ENCODE measurements at places on chromosomes 4 and X.

DNA sequence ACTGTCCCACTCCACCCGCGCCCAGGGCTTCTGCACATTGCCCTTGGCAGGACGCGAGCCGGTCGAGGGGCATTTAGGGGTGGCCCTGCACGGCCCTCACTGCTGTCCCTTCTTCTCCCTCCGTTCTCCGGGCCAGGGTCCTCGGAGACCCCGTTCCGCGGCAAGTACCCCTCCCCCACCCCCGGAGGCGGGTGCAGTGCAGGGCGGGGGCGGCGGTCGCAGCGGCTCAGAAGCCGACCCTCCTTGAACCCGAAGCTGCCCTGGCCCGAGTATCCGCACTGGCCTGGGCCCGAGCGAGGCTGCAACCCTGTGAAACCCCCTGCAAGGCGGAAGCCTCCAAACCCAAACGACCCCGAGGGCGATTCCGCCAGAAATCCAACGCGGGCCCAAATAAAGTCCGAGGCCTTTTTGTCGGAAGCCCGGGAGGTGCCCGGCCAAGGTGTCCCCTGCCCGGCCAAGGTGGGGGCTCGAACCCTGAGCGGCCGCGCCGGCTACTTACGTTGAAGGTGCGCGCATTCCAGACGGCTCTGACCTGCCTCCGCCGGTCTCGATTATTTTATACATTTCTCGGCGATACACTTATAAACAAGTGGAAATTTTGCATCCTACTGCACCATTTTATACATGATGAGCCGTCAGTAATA, 53.1 kb upstream of the TMEM33 start:
- no peak for DNase-seq

DNA sequence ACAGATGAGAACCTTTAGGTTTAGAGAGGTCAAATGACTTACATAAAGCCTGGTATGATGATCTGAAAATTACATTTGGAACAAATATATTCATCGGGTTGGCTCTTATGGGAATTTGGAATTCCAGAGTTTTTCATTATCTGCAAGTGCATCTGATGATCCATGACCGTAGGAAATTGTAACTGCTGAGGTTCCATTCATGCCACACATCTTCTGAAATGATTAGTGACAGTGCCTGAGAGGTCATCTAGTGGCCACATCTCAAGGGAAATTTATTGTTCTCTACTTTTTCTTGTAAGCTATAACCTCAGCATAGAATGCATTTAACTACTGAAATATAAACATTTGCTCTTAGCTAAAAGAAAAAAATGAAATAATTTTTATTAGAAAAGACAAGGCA, 105.8 kb upstream of the NWD2 start:
- DNase-seq, result no peak

- no peak for DNase-seq
Observed at GRCh38 chr4:75036046-75036830, 103.3 kb downstream of the PARM1 start.

DNA sequence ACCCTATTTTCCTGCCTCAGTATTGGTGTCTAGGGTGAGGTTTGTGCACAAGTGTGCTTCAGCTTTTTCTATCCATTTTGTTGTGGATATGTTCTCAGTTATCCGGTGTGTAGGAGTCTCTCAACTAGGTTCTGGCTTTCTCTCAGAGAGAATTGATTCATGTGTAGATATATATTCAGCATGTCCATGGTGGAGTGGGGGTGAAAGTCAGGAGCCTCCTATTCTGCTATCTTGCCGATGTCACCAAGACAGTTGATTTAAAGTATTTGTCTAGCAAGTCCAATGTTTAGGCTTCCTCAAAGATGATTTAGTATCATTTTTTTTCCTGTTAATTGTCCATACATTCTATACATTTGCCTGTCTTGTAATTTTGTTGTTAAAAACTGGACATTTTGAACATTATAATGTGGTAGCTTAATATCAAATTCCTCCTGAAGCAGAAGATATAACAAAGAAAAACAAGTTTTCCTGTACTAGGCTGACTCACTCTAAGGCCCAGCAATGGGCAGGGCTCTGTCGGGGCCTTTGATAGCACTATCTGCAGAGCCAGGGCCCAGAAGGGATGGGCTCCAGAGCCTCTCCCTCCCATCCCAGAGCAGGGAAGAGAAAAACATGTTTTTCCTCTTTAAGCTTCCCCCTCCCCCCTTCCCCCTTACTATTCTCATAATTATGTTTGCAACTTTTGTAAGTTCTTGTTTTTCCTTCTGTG, 37.6 kb downstream of the GLUD2 start:
- DNase-seq, result no peak

DNA sequence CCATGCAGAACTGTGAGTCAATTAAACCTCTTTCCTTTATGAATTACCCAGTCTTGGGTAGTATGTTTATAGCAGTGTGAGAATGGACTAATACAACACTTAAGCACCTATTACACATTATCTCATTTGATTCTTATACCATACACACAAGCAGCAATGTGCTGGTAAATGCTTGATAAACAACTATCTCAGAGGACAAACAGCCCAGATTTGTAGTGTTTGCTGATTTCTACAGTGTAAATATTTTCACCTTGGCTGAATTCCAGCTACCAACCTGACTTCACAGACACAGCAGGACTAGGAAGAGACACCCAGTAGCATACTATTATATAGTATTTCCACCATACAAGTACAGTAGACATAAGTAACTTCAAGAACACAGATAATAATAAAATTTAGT, 406.5 kb upstream of the CNKSR2 start:
- DNase-seq, result peak; percentile 2

DNA sequence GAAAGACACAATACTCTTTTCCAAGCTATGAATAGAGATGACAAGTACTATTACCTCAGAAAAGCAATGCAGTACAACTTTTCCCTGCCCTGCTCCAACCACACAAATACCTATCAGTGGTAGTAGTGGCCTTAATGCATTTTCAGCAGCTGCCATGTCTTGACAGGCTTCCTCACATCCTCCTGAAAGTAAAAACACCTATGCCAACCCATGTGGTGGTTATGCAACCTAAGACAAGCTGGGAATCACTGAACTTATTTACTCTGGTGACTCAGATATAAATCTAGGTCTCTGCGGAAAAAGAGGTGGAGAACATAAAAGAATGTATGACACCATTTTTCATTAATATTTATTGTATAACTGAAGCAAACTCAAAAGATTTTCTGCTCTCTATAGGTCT, 14.5 kb downstream of the WDFY3 start:
- no peak for DNase-seq

GRCh38 chr4:105588252-105588651, 35.8 kb downstream of the ARHGEF38 start:
- DNase-seq, result no peak

DNA sequence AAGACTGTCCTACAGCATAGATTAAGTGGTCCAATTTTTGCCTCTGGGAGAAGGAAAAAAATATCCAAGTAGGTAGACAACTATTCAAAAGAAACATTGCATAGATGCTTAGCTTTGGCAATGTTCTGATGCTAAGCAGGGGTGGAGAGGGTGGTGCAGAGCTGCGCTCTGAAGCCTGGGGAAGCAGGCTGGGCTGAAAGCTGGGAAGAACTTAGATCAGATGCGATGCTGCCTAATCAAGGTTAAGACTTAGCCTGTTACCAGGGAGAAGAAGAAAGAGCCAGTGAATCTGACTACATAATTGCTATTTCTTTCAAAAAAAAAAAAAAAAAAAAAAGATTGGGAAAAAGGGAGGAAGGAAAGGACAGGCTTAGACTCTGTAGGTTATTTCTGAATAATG, 89.0 kb upstream of the SCOC start:
- DNase-seq, result no peak

DNA sequence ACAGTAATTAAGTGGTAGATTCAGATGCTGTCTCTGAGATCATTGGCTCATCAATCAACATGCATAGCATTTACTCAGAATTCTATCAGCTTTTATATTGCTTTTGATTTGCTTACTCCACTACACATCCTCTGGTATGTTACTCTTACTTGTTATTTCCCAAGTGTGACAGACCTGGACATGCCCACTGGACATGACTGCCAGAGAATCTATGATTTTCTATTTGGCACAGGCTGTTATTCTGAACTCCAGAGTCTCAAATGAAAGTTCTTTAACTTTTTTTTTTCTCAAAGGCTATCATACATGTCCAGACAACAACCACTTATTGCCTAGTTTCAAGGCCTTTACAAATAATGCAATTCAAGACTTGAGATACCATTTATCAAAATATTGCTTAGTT, 116.1 kb upstream of the ARHGAP24 start:
- DNase-seq, result no peak

DNA sequence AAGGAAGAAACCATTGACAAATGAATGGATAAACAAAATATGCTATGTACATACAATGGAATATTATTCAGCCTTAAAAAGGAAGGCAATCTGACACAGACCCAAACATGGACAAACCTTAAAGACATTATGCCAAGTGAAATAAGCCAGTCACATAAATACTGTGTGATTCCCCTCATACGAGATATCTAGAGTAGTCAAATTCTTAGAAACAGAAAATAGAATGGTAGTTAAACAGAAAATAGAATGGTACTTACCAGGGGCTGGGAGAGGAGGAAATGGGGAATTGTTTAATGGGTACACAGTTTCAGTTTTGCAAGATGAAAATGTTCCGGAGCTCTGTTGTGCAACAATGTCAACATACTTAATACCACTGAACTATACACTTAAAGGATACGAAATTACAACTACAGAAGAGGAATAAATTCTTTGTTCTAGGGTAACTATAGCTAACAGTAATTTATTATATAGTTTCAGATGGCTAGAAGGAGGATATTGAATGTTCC, 47.8 kb upstream of the DUSP21 start:
- no peak for DNase-seq

DNA sequence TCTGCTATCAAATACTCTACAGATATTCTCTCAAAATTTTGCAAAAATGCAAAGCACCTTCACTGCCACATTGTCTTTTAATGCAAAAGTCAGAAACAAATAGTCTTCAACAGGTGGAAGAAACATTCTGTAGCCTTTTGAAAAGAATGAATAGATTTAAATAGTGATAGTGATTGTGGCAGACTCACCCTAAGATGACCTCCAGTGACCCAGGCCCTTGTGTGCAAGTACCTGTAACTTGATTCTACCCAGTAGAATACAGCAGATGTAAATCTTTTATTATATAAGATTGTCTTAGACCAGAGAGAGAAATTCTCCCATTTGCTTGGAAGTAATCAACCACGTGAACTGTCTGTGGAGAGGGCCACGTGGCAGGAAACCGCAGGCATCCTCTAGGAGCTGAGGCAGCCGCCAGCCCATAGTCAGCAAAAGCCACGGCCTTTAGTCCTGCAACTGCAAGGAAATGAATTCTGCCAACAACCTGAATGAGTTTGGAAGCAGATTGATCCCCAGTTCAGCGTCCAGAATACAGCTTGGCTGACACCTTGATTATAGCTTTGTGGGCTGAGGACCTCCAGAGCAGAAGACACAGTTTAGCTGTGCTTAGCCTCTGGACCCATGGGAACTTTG, 272.5 kb downstream of the ARHGAP10 start:
- DNase-seq, result no peak

DNA sequence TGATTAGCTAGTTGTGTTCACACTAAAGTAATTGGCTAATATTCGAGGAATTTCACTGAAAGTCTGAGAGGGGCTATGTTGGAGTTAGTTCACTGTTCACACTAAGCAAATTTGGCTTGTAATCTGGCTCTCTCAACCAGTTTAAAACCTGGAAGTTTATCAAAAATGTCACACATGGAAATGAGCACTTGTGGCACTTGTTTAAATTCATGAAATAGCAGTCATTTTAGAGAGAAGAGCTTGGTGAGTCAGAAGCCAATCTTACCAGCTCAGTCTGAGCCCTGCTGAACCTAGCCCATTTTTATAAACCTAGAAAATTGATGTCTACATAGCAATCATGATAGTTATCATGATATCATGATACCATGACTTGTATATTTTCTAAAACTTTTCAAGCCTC, 90.7 kb upstream of the JADE1 start:
- DNase-seq, result no peak

DNA sequence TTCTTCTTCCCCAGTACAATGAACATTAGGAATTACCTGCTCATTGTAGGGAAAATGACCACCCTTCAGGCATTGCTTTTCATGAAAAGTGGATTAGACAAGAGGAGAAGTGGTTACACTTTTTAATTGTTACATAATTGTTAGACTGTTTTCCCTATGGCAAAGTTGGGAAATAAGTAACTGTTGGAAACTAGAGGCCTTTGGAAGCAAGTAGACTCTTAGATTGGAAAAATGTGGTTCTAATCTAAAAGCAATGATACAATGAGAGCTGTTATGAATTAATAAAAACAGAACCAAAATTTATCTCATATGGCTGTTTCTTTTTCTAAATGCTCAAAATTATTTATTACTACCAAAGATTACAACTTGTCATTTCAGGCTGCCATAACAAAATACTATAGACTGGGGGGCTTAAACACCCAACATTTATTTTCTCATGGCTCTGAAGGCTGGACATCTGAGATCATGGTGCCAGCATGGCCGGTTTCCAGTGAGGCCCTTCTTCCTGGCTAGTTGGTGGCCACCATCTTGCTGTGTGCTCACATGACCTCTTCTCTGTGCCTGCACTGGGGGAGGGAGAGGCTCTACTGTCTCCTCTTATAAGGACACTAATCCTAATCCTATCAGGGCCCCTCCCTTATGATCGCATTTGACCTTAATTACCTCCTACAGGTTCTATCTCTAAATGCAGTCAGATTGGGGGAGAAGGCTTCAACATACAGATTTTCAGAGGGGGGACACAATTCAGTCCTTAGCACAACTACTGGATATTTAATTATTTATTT, 12.5 kb downstream of the CC2D2A start:
- no peak for DNase-seq

GRCh38 chr4:1105662-1106061, 7.7 kb downstream of the RNF212 start:
- DNase-seq, result no peak

GRCh38 chrX:155143959-155144548, 72.2 kb upstream of the VBP1 start:
- DNase-seq, result no peak

GRCh38 chr4:17476853-17477252, 35.0 kb downstream of the QDPR start:
- DNase-seq, result no peak

GRCh38 chr4:69999420-69999819, 3.7 kb downstream of the STATH start:
- DNase-seq, result no peak

GRCh38 chrX:102765217-102765616, 44.7 kb downstream of the GPRASP3 start:
- DNase-seq, result no peak

GRCh38 chr4:90126805-90127204, 389 bp upstream of the CCSER1 start:
- DNase-seq, result no peak

DNA sequence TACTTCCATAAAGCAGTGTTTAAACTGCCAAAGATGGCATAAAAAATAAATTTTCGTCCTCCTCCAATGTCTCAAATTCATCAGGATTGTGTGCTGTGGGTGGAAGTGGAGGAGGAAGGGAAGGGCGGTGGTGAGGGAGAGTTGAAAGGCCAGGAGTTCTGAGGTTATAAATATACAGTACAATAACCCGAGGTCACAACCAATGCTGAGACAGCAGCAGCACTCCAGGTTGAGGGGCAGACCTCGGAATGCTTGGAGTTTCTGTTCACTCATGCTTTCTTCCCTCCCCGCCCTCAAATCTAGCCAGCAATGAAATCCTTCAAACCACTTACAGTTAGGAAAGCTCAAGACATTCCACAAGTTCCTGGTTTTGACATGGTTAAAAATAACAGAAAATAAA, 134.0 kb upstream of the SMAD1 start:
- DNase-seq, result no peak
